Tongue (tissue), 3 donors: ENCODE measurements at places on chromosomes 2 and 18.
A peak's percentile ranks its signal among the peaks of the same experiment; 100 is the strongest.

- peak; percentile 39 for DNase-seq
Observed at GRCh38 chr2:196502386-196502785, 137.1 kb upstream of the CCDC150 start.

GRCh38 chr2:231708773-231709635 lies 679 bp downstream of the PTMA start:
- DNase-seq: peak; percentile 64

GRCh38 chr2:25000503-25001324 lies 29.0 kb upstream of the DNAJC27 start:
- peak; percentile 24 for DNase-seq

DNA sequence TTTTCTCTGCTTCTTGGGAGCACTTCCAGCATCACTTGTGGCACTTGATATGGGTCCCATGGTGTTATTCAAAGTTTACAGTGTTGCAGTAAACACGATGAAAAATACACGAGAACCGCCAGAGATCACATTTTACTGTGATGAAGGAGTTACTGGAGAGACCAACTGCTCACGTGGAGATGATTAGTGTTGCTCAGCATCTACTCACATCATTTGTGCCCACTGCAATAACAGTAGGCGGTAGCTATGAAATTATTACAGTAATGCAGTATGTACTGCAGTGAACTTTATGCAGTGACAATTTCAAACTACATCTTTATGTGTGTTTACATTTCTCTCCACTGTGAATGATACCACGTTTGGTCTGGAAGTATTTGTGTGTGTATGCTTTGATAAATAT lies 93.5 kb downstream of the SLC4A3 start:
- no peak for DNase-seq

DNA sequence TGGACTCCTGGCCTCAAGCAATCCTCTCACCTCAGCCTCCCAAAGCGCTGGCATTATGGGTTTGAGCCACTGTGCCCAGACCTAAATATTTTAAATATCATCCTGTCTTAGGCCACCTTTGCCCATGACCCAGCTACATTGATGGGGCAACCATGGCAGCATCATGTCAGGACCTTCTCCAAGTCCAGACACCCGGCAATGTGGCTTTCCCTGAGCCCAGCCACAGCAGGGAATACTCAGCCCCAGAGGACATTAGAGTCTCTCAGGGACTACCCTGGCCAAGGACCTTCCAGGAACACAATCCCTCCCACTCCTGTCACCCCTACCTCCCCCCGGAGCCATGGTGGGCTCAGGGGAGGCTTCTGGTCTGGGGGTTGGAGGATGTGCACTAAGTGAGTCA lies 72.8 kb downstream of the SMAD7 start:
- no peak for DNase-seq

DNA sequence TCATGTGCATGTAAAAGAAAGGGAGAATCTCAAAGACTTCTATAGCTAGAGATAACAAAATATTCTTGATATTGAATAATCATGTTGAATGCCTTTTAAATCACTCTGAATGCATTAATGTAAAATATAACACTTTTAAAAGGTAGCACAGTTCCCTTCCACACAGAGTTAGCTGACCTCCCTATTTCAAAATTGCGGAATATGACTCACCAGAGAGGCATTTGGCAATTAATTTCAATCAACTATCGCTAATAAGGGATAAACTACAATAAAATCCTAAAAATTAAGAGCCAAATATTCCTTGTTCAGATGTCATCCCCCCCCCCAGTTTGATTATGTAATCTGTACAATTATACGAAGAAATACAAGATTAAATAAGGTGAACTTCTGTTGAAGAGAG lies 29.3 kb downstream of the ZC3H15 start:
- DNase-seq: no peak

- DNase-seq: no peak
Observed at GRCh38 chr2:187847245-187848208, 293.3 kb upstream of the TFPI start.

DNA sequence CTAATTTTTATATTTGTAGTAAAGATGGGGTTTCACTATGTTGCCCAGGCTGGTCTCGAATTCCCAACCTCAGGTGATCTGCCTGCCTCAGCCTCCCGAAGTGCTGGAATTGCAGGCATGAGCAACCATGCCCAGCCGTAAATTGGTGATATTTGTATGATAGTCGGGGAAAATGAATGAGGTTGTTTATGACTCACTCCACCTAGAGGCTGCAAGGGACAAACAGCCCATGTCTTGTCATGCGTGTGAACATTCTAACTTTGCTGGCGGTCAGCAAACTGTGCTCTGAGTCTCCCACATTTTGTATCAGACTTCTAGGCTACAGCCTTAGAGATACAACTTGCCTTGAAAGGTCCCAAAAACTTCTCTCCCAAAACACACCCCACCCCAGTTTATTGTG lies 133.5 kb upstream of the DTNA start:
- no peak for DNase-seq

GRCh38 chr2:201698588-201699226 lies at the start of gene MPP4:
TSS of gene MPP4 (minus strand) at chr2:201698644. CDS start at chr2:201693954, 4,690 bp downstream.
- DNase-seq: no peak

GRCh38 chr2:234091432-234091879 lies 41.0 kb downstream of the SPP2 start:
- DNase-seq: peak; percentile 35

DNA sequence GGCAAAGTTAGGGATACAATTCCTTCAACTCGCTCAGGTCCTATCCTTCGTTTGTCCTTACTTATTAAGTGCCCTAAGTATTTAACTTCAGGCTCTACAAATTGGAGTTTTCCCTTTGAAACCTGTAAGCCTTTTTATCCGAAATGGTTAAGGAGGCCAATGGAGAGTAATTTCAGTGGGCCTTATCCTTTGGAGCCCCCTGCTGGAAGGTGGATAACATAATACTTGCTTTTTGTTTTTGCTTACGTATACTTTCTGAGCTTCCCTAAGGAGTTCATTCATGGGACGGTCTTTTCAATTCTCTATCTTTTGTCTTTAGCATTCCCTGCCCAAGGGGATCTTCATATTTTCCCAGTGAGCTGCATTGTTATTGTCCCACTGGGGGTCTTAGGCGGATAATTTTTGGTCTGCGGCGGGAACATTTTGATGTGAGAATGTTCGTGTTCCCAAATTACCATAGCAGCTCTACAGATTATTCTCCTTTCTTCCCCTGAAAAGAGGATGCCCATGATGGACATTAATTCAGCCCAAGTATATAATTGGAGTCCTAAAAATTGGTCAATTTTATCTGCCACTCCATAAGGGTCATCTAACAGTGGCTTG lies 34.4 kb upstream of the TRAPPC8 start:
- DNase-seq: peak; percentile 48

DNA sequence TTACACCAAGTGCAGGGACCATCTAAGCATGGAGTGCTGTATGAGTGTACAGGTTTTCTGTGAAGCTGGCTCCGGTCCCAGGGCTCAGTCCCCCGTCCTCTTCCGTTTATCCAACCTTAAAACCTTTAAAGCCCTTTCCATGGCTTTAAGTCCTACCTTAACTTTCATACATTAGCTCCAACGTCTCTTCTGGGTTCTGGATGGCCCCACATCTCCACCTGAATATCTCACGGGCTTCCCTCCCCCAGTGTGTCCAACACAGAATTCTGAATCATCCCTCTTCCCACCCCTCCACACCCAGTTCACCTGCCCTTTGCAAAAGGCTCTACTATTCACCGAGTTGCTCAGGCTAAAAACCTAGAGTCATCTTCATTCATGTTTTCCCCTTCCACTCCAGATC lies 12.8 kb downstream of the ARHGAP25 start:
- no peak for DNase-seq

GRCh38 chr2:40279001-40279400 lies 172.9 kb downstream of the SLC8A1 start:
- DNase-seq: peak; percentile 76

- DNase-seq: no peak
Observed at GRCh38 chr18:64275593-64276300, 126.9 kb upstream of the LINC00305 start.

GRCh38 chr2:140786585-140786984 lies 1344.2 kb downstream of the LRP1B start:
- peak; percentile 4 for DNase-seq

GRCh38 chr2:18149660-18150246 lies 271.3 kb downstream of the KCNS3 start:
- peak; percentile 50 for DNase-seq

DNA sequence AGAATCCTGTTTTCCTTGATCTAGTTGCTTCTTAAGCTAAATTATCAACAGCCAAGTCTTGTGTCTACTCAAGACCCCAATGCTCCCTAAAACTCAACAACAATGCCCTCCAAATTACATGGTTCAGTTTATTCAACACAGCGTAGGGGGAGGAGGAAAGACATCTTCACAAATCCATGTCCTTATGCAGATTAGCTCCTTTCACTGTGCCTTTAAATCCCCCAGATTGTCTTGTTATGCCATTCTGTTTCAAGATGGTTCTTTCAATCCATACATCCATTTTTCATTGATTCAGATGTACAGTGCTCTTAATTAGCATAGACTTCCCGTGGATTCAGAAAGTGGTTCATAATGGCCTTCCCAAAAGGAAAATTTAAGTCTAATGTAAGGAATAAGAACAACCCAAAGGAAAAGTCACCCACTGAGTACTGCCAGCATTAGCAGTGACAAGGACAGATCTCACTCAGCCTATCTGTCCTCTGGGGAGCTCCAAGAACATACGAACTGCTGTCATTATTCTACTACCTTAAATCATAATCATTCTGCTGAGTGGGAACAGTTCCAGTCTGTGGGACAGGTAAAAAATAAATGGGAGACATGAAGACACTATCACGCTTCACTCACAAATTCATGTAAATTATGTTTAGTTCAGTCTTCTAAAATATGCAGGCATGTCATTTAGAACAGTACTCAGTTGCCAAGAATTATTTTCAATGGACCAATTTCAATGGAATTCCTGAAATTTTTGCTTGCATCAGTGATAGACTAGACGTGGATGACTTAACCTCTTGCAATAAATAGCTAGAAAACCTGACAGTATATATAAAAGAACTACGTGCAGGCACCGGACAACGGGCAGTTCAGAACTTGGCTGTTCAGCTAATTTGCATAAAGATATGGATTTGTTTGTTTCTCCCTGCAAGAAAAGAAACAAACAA lies 58.9 kb upstream of the RNU4ATAC start:
- DNase-seq: no peak

- DNase-seq: peak; percentile 25
Observed at GRCh38 chr2:37232131-37232933, 874 bp downstream of the NDUFAF7 start.

GRCh38 chr2:26619096-26619495 lies 22.1 kb downstream of the CIB4 start:
- no peak for DNase-seq

DNA sequence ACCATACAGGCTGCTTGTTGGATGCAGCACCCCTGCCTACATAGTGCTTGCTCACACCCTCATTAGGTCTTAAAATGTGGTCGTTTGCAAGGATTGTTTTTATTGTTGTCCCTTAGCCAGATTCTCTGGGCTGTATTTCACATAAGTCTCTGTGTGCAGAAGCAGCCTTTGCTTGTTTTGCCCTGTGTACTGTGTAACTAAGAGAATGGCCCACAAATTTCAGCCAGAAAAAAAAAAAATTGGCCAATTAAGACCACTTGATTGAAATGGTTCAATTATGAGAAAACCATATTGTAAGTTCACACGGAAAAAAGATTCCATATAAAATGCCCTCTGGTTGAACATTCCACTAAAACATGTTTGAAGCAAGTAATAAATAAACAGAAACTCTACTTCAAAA lies 377.1 kb upstream of the SOX11 start:
- DNase-seq: no peak

DNA sequence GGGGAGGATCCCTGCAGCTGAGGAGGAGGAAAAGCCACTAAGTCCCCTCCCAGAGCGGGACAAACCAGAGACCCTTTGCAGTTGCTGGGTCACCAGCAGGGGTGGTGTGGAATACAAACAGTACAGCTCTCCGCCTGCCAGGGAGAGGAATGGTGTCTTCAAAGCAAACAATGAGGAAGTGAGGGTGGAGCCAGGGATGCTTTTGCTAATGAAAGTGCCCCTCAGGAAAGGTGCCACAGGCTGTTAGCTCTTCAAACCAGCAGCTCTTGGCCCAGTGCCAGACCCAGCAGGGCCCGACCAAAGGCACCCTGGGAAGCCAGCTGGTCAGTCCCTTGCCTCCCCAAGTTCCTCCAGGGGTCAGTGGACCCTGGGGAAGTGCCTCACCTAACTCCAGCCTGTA lies 102.8 kb downstream of the HIBCH start:
- DNase-seq: peak; percentile 31

GRCh38 chr2:44950646-44951045 lies 9.1 kb downstream of the SIX3 start:
- no peak for DNase-seq

DNA sequence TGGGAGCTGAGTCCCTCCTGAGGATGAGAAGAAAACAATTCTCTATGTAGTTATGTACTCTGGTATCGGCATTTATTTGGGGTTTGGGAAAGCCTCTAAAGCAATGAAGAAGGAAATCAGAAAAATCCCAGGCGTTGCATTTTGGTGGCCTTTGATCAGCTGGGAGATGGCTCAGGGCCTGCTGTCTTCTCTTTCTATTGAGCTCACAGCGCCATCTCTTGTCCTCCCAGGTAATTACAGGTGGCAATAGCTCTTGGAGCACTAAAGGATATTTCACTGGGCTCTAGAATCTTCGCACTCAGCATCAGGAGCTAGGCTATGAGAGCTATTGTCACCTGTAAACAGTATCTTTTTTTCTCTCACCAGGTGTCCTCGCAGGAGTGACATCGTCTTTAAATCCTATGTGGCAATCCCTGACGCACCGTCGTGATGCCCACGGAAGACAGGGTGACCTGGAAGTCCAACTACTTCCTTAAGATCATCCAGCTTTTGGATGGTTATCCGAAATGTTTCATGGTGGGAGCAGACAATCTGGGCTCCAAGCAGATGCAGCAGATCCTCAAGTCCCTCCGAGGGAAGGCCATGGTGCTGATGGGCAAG lies 76.1 kb upstream of the PMAIP1 start:
- peak; percentile 91 for DNase-seq

- DNase-seq: no peak
Observed at GRCh38 chr2:69535817-69536241, 98.6 kb upstream of the NFU1 start.

DNA sequence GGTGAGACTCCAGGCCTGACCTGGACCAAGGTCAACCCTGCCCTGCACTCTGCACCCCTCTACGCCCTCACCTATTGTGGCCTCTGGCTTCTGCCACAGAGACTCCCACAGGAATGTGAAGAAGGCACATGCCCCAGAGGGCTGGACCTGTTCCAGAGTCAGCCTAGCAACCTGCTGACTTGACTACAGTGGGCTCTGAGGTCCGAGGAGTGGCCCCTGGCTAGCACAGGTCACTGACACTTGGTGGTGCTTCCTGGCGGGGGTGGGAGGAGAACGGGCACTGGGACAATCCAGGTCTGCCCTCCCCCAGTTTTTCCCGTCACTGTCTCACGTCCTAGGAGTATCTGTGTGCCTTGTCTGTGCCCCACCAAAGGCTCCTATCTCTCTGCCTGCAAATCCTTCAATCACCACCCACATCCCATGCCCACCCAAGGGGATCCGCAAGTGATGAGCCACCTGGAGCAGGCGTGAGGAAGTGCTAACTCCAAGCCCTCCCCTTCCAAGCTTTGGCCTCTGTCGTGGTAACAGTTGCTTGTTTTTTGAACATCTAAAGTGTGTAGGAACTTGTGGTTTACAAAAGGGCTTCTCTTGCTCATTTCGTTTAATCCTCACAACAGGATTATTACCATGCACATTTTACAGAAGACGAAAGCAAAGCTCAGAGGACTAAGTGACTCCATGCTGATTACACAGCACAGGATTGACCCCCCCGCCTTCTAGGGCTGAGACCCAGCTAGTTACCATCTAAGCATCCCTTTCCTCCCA lies 86.2 kb downstream of the MCFD2 start:
- DNase-seq: no peak

GRCh38 chr2:83517727-83518368 lies 941.2 kb downstream of the SUCLG1 start:
- DNase-seq: no peak
